ENCODE measurements at places on chromosomes 4 and X.

GRCh38 chr4:140568507-140569306 is at the start of gene UCP1:
TSS of gene UCP1 (minus strand) at chr4:140568961. CDS start at chr4:140568729, 232 bp downstream.
- DNase-seq: no peak

- DNase-seq: no peak
These were observed 351.9 kb upstream of the FTHL17 start for GRCh38 chrX:31423609-31424189.

- no peak for DNase-seq
These were observed 58.4 kb upstream of the PNPLA4 start for GRCh38 chrX:7985568-7985967.

DNA sequence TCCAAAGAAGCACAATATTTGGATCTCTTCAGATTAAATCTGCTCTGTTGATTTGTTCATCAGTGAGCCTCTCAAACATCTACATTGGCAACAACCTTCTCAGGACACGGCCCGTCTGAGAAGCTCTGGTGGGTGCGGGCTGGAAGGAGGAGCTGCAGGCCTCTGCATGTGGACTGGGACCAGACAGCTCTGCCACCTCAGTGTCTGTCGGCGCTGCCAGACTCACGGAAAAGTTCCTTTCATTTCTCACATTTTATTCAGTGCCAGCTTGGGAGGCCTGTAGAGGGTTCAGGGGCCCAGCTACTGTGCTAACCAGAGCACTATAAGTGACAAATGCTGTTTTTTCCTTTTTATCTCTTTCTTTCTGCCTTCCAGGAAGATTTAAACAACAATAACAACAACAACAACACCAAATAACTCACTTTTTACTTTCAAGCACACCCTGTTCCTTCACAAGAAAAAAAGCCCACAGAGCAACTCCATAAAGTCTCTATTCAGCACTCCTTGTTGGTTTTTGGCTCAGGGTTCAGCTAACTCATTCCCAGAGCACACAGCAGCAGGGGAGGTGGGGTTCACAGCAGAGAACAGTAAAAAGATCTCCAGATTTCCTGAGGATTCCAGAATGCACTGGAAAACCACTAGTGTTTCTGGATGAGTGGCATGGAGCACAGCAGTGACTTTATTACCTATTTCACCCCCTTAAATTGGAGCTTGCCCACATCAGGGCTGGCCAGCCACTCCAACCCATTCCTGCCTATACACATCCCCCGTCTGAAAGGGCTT is 23.2 kb upstream of the HOPX start:
- no peak for DNase-seq

- DNase-seq: no peak
These were observed 8.3 kb downstream of the ADH6 start for GRCh38 chr4:99210789-99211188.

DNA sequence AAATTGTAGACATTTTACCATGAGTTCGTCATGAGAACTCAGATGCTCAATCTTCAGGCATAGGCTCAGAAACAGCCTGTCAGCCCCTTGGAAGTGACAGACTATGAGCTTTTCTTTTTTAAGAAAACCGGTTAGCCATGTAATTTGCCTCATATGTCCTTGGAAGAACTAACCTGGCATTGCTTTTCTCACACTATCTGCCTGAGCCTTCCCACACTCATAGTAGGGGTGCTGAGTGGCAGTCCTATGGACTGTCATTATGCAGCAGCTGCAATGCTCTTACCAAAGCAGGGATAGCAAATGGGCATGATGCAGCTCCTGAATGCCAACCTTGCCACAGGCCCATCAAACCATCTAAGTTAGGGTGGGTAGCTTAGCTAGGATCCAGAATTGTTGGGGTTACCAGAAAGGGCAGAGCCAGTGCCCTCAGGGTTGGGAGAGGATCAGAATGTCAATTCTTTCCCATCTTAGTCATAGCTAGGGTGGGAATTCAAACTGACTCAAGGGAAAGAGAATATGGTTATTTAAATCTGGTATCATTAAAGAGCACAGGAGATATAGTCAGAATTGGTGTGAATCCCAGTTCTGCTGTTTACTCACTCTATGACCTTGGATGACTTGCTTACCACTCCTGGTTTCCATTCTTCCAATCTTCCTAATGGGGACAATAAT is 230.6 kb upstream of the CPEB2 start:
- no peak for DNase-seq

- DNase-seq: no peak
These were observed 12.6 kb downstream of the TLR8 start for GRCh38 chrX:12919051-12919450.

GRCh38 chr4:11625211-11625610 is 196.5 kb upstream of the HS3ST1 start:
- DNase-seq: no peak

DNA sequence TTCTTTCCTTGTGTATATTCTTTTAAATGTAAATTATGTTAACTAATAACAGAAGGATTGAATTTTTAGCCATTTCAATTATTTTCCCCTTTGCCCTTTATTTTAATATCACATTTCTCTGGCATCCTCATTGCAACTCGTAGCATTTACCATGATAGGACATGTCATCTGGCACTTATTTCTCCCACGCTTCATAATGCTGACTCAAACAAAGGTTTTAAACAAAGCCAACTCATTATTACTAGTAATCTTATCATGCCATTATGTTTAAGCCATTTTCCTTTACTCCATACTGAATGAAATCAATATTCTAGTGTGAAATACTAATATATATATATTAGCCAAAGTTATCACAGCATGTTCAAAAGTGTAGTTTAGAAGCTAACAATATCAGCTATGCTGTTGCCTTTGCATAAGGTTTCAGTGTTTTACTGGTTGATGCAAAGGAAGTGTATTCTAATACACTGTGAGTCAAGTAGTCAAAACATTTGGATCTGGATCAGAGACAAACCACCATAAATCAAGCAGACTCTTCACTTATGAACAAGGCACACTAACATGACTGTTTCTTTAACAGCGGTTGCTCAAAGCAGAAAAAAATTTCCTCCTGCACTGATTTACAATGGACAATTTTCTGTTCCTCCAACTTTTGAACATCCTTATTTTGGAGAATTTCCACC is 281.6 kb downstream of the SLC7A11 start:
- DNase-seq: peak; percentile 45

DNA sequence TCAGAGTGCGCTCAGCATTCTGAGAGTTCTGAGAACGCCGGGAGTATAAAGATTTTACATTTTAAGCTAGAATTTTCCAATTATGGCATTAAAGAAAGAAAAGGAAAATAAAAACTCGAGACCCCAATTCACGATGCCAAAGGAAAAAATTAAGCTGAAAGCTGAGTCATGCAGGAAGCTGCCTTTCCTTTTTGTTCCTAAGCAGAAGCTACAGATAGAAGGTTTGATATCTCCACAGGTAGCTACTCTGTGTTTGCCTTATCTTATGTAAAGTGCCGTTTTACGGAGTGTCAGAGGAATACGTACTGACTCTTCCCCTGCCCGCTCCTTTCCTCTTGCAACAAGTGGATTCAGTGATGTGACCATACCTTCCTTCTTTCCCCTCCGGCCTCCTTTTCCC is 10.8 kb upstream of the SORBS2 start:
- DNase-seq: no peak

GRCh38 chr4:188779581-188779980 is 640.3 kb downstream of the TRIML1 start:
- no peak for DNase-seq

GRCh38 chrX:52265713-52266112 is 81.0 kb downstream of the MAGED4 start:
- no peak for DNase-seq

DNA sequence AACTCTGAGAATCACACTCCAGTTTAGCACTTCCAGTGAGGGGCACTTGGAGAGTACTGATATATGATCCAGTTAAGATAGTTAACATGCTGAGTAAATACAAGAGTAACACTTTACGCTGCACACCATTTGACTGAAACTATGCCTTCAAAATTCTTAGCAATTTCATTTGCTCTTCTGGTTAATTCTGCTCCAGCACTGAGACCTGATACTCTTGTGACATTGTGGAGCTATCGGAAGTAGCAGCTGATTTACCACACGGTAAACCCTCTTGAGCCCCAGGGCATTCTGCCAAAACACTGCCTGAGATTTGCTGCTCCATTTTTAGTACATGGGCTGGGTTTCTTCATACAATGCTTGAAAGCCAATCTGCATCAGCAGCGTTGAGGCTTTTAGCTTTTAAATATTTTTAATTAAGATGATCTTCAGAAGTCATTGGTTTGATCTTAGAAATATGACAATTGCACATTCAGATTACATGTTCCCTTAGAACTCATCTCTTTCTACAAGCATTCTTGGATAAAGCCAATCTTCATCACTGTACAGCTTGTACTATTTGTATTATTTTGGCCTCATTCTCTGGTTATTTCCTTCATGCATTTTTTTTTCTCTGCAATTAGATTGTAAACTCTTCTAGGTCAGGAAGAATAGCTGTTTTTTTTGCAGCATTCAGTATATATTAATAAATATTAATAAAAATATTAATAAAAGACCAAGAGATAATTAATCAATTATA is 67.8 kb upstream of the ETNPPL start:
- DNase-seq: no peak

GRCh38 chr4:127844601-127845116 is 36.0 kb upstream of the PLK4 start:
- DNase-seq: no peak

- DNase-seq: no peak
These were observed 567.6 kb upstream of the SLIT2 start for GRCh38 chr4:19684084-19684483.

DNA sequence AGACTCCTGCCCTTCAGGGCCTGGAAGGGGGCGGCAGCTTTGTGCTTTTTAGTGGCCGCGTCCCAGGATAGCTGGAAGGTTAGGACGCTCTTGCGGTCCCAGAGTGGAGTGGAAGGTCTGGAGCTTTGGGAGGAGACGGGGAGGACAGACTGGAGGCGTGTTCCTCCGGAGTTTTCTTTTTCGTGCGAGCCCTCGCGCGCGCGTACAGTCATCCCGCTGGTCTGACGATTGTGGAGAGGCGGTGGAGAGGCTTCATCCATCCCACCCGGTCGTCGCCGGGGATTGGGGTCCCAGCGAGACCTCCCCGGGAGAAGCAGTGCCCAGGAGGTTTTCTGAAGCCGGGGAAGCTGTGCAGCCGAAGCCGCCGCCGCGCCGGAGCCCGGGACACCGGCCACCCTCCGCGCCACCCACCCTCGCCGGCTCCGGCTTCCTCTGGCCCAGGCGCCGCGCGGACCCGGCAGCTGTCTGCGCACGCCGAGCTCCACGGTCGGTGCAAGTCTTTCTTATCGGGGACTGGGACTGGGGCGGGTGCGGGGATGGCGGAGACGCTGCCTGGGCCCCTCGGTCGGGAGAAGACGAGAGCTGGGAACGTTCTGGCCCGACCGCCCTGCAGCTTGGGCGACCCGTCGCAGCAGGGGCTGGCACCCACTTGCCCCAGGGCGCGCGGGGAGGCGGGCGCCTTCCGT is at the start of gene EDNRA:
EDNRA (plus strand) TSS at position 207 of the 686 bp plus-strand sequence. CDS start 4,585 bp downstream, outside the sequence.
- no peak for DNase-seq

GRCh38 chrX:32514986-32515385 is 696.4 kb downstream of the DMD start:
- no peak for DNase-seq

GRCh38 chr4:94882756-94883155 is 125.0 kb downstream of the BMPR1B start:
- DNase-seq: no peak

DNA sequence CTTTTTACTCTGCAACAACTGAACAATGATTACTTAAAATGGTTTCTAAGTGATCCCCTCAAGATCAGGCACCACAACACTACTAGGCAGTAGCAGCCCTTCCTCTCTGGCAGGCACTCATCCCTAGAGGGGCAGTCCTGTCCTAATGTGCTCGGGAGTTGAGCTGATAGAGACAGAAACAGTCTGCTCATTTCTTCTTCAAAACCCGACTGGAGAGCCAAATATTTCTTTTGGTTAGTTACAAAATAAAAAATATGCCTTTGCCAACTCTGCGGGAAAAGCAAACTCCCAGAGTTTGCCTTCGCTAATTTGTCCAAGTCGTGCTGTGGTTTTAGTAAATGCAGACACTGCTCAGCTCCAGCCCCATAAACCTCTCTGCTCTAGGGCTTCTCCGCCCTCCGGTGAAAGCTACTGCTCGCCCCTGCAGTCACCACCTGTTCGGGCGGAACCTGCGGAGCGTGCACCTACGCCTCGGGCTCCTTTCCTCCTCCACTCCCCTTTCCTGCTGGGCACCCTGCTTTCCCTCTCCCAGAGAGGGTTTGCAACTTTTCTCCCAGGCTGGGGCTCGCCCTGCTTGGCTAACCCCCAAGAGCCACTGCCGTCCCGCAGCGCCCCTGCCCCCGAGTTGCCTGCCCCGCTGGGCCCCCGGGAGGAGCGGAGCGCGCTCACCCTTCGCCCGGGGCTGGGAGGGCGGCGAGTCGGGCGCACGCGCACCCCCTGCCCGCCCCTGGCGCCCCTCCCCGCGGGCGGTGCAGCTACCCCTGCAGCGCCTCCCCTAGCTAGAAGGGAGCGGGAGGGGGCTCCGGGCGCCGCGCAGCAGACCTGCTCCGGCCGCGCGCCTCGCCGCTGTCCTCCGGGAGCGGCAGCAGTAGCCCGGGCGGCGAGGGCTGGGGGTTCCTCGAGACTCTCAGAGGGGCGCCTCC is at the start of gene NPNT:
NPNT (plus strand) TSS at position 812 of the 923 bp plus-strand sequence. CDS start 182 bp downstream, outside the sequence.
- DNase-seq: no peak

GRCh38 chrX:19172741-19173140 is 50.5 kb upstream of the ADGRG2 start:
- no peak for DNase-seq

DNA sequence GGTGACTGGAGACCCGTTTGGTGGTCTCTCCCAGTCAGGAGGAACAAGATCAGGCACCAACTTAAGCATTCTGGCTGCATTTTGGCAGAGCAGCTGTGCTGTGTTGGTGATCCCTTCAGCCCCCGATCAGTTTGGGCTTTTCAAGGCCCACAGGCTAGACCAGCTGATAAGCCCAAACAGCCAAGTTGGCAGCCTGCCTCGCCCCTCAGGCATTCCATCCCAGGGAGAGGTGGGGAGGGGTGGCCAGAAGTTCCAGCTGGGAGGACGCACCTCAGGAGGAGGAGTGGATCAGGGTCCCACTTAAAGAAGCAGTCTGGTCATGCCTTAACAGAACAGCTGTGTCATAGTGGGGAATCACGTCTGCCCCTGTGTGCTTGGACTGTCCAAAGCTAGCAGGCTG is 105.8 kb downstream of the CHIC1 start:
- no peak for DNase-seq

- no peak for DNase-seq
These were observed 11.9 kb downstream of the CA5B start for GRCh38 chrX:15749642-15750610.

DNA sequence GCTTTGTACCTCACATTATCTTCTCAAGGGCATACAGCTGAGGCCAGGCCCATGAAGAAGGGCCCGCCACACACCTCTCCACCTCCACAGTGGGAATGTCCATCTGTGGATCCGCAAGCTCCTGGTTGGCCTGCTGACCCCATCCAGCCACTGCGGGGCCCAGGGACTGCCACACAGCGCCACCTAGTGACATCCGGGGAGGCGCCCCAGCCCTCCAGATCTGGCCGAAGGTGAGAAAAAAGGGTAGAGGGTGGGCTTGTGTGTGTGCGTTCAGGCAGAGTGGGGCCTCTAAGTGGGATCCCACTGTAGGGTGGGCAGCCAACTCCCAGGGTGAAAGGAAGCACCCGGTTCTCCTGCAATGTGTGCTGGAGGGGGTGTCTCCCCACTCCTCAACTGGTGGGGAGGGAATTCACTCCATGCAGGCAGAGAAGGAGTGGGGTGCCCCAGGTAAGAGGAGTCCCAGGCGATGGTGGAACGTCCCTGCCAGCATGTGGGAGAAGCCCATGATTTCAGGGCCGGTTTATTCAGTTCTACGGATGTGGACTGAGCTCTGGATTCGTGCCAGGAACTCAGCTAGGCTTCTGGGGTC is 117.3 kb downstream of the ENPP6 start:
- no peak for DNase-seq

- DNase-seq: no peak
These were observed 152.7 kb downstream of the C4orf33 start for GRCh38 chr4:129248621-129249020.

All from non-pigmented ciliary epithelial cell (primary cell).